ENCODE measurements at places on chromosomes 6 and 20.

DNA sequence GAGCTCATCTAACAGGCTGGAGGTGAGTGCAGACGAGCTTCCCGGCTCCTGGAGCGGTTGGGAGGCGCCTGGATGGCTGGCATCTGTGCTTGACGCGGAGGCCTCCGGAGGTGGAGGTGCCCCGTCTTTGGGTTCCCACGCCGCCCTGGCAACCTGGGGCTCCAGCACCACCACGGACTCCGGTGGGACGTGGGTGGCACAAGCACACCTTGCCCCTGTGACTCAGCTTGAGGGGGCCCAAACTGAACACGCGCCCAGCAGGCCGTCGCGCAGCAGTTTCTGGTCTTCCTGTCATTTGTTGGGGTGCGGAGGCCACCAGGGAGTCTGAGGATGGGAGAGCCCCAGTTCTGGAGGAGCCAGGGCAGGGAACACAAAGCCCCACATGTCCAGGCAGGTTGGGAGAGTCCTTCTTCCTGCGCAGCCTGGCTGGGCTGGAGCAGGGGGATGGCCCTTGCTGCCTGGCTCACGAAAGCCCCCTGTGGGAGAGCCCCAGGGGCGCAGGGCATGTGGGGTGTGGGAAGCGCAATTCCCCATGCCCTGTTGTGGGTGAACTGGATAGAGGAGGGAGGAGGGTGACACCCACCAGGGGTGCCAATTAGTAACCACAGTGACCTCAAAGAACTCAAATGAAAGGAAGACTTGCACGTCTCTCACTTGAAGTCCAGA lies 1378.6 kb upstream of the DEFB115 start:
- DNase-seq = no peak

- DNase-seq = no peak
These were observed 100.9 kb downstream of the RNF144B start for GRCh38 chr6:18488004-18488403.

- no peak for DNase-seq
These were observed 13.7 kb downstream of the RIPK1 start for GRCh38 chr6:3081960-3082359.

GRCh38 chr6:130252527-130253237 lies 29.9 kb upstream of the SAMD3 start:
- DNase-seq = no peak
